ENCODE measurements at places on chromosomes 16 and 17. TPM values are rescaled to one million over a fixed set of nuclear protein-coding genes. Genes with fewer than 3 reads are reported as not detected.

The TM4SF5 gene
- not detected for total RNA-seq

The MRPS34 gene
- 68.0 TPM for total RNA-seq

The ABCC3 gene
- 40.8 TPM for total RNA-seq

The TBX21 gene
- 2.6 TPM for total RNA-seq

The CIITA gene
- total RNA-seq = 0.78 TPM

The SLX1B gene
- total RNA-seq = 20.1 TPM

The ITGAD gene
- not detected for total RNA-seq

The OTOP2 gene
- not detected for total RNA-seq

The CA7 gene
- total RNA-seq = not detected

The TBC1D3E gene
- not detected for total RNA-seq

The LRRC37A3 gene
- total RNA-seq = 8.4 TPM

The HASPIN gene
- 13.1 TPM for total RNA-seq

The SCARF1 gene
- total RNA-seq = not detected

The NT5M gene
- total RNA-seq = 2.2 TPM

The WFIKKN1 gene
- total RNA-seq = 0.37 TPM

The MT1F gene
- total RNA-seq = 0.37 TPM

The CLEC3A gene
- total RNA-seq = not detected

The ABCA6 gene
- 114 TPM for total RNA-seq

The SLC16A11 gene
- 0.20 TPM for total RNA-seq

The FBXW10B gene
- total RNA-seq = 2.2 TPM

The BICDL2 gene
- not detected for total RNA-seq

The UMOD gene
- total RNA-seq = not detected

The TNFRSF17 gene
- not detected for total RNA-seq

The TEKT5 gene
- total RNA-seq = not detected

The TCAP gene
- not detected for total RNA-seq

The GNAO1 gene
- under 0.01 TPM for total RNA-seq

The NPIPA5 gene
- total RNA-seq = under 0.01 TPM

The GPR179 gene
- not detected for total RNA-seq

The SPIRE2 gene
- 3.9 TPM for total RNA-seq

The ADORA2B gene
- total RNA-seq = 27.2 TPM

The PMP22 gene
- 60.4 TPM for total RNA-seq

The ARRB2 gene
- 9.2 TPM for total RNA-seq

The CCDC137 gene
- 13.9 TPM for total RNA-seq

The NOG gene
- not detected for total RNA-seq

The CCDC182 gene
- not detected for total RNA-seq

The C1QL1 gene
- total RNA-seq = under 0.01 TPM

All from subcutaneous preadipocyte (primary cell).